ENCODE measurements at places on chromosomes 3 and 15.

GRCh38 chr15:60444289-60444912, 34.5 kb downstream of the ICE2 start:
- H3K36me3 ChIP-seq, result peaks cover 17% of the 10 kb centered on the region
- no peak overlapping the region for H3K4me3 ChIP-seq
- no peaks in the 10 kb centered on the region for H3K27me3 ChIP-seq
- no peak for DNase-seq
- peaks cover 17% of the 10 kb centered on the region for H3K4me1 ChIP-seq

DNA sequence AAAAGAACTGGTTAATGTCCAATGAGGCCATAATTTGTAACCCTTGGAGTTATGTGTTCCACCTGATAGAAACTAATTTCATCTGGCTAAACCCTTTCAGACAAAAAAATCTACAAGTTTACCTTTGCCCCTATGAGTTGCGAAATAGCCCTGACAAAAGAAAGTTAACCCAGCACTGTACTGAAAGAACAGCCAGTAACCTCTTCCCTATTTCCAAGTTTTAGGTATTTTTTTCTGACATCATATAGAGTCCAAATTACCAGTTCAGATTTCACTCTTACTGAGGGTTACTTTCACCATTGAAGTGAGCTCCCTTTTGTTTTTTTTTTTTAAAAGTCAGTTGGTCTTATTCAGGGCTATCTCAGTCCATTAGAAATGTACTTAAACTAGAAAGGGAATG, 42.8 kb upstream of the PTPRG start:
- H3K4me1 ChIP-seq, result peaks cover 11% of the 10 kb centered on the region
- no peak overlapping the region for H3K27ac ChIP-seq
- H3K4me3 ChIP-seq, result no peak overlapping the region

DNA sequence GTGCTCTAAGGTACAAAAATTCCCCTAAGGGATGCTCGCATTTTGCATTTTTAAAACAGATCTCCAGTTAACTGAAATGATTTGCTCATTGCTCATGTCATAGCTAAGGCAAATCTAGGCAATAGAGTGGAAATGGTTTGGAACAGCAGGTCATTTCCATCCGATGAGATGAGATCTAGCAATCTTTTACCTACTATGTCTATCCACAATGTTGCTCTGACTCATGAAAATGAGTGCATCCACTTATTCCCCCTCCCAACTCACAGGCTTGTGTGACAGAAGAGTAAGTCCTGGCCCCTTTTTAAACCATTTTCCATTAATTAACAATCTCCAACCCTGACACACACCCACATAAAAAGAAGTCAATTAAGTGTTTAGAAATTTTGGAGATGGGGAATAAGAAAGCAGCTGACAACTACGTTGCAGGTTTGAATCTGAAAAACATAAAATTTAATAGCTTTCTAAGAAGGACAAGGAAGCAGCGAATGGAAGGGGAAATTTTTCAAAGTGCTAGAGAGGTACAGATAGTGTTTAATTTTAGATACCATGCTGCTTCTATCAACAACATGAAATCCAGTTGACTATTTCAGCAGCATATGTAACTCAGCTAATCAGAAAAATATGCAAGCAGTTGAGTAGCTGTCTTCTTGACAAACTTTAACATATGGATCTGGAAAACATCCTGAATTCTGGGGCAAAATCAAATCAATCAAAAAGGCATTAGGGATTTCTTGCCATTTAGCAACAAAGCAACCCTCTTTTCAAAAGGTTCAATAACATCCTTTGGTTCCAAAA, 112.0 kb downstream of the TMCO5A start:
- no peak overlapping the region for H3K4me3 ChIP-seq
- DNase-seq, result no peak
- H3K27me3 ChIP-seq, result no peaks in the 10 kb centered on the region
- no peaks in the 10 kb centered on the region for H3K36me3 ChIP-seq

DNA sequence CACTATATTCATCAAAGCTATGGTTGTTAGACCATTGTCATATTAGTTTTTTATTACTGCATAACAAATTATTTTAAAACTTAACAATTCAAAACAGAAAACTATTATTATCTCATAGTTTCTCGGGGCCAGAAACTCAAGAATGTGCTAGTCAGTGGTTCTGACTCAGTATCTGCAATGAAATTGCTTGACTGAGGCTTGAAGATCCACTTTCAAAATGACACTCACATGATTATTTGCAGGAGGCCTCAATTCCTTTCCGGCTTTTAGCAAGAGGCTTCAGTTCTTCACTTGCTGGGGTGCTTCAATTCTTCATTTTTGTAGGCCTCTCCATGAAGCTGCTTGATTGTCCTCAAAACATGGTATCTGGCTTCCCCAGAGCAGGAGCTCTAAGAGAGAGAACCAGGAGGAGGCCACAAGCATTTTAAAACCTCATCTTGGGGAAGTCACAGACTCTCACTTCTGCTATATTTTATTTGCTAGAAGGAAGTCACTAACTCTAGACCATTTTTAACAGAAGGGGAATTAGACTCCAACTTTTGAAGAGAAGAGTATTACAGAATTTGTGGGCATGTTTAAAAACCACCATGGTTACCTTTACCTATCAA, 383.7 kb downstream of the MFSD1 start:
- H3K4me3 ChIP-seq, result no peak overlapping the region
- H3K27me3 ChIP-seq, result peaks cover 52% of the 10 kb centered on the region
- no peak overlapping the region for H3K27ac ChIP-seq
- DNase-seq, result no peak
- H3K36me3 ChIP-seq, result no peaks in the 10 kb centered on the region
- H3K4me1 ChIP-seq, result no peaks in the 10 kb centered on the region

GRCh38 chr15:53305101-53305500, 454.4 kb downstream of the WDR72 start:
- no peak for DNase-seq
- H3K27me3 ChIP-seq, result peaks cover 14% of the 10 kb centered on the region
- no peak overlapping the region for H3K27ac ChIP-seq
- no peaks in the 10 kb centered on the region for H3K36me3 ChIP-seq
- H3K4me1 ChIP-seq, result no peaks in the 10 kb centered on the region

DNA sequence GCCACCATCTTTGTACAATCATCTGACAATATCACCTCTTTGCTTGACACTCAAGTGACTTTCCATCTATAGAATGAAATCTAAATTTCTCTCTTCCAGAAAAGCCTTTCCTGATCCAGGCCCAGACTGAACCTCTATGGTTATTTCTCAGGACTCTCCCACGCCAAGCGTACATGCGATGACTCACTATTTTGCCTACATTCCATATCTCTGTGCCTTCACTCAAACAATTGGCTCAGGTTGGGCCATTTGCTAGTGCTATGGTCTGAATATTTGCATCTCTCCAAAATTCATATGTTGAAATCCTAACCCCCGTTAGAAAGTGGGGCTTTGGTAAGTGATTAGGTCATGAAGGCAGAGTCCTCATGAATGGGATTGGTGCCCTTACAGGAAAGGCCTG, 43.9 kb downstream of the ST3GAL6 start:
- H3K27ac ChIP-seq, result no peak overlapping the region
- H3K4me1 ChIP-seq, result no peaks in the 10 kb centered on the region
- DNase-seq, result no peak

DNA sequence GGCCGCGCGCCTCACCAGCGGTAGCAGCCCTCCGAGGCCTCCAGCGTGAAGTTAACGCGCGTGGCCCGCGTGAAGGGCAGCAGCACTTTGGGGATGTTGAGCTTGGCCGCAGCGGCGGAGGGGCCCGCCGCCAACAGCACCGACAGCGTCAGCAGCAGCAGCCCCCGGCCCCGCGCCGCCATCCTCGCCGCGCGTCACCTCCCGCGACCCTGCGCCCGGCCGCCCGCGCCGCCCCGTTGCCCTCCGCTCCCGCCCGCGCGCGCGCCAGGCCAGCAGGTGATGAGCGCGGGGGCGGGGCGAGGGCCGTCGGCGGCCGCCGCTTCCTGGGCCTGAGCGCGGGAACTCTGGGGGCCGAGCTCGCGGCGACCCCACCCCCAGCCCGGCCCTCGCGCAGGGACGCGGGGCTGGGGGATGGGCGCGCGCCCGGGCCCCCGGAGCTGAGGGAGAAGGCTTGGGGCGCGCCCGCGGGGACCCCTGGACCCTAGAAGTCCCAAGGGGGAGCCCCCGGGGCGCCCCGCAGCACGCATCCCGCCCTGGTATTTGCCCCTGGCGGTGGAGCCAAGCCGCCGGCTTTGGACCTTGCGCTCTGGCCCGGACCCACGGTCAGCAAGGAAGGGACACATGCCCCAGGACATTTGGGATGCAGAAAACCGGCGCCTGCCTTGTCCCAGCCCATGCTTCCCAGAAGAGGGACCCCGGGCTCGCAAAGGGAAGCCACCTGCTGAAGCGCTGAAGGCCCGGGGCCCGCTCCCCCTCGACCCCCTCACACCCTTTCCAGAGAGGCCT, at the start of gene NUP210:
TSS of gene NUP210 (minus strand) at position 278 of the 786 bp plus-strand sequence. CDS start at position 182, 96 bp downstream.
- H3K27me3 ChIP-seq, result peaks cover 33% of the 10 kb centered on the region
- DNase-seq, result no peak
- H3K36me3 ChIP-seq, result no peaks in the 10 kb centered on the region
- peak within 1 kb of the TSS; percentile 69 for H3K4me3 ChIP-seq
- peaks cover 13% of the 10 kb centered on the region for H3K4me1 ChIP-seq

- no peak overlapping the region for H3K4me3 ChIP-seq
- no peak overlapping the region for H3K27ac ChIP-seq
- no peaks in the 10 kb centered on the region for H3K27me3 ChIP-seq
- no peaks in the 10 kb centered on the region for H3K36me3 ChIP-seq
- no peak for DNase-seq
- no peaks in the 10 kb centered on the region for H3K4me1 ChIP-seq
These were observed 64.7 kb downstream of the EOMES start for GRCh38 chr3:27657404-27657803.

GRCh38 chr3:160586679-160587078, 21.3 kb upstream of the KPNA4 start:
- H3K36me3 ChIP-seq, result no peaks in the 10 kb centered on the region
- no peaks in the 10 kb centered on the region for H3K4me1 ChIP-seq
- H3K4me3 ChIP-seq, result no peak overlapping the region
- H3K27ac ChIP-seq, result no peak overlapping the region

DNA sequence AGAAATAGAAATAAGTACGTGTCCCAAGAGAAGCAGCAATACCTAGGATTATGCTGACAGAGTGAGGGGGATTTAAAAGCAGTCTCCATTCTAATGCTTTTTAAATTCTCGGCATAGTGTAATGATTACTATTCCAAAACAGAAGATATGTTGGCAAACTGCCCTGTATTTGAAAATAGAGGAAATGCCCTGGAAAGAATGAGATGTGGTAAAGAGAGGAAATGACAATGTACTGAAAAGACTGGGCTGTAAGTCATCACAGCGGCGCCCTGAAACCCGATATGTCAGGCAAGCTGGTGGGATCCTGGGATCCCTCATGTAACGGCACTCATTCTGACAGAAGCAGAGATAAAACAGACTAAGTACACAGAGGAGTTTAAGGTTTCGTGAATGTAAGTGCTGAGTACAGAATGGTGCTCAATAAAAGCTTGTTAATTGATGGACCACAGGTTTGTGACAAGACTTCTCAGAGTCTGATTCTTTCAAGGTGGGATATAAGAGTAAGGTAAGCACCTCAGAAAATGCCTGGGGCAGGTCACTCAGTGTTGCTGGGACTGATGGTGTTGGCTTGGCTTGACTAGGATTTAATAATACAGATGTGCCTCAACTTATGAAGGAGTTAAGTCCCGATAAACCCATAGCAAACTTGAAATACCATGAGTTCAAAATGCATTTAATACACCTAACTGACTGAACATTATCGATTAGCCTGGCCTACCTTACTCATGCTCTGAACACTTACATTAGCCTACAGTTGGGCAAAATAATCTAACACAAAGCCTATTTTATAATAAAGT, 91.4 kb downstream of the NFKBIZ start:
- DNase-seq, result peak; percentile 57
- no peaks in the 10 kb centered on the region for H3K27me3 ChIP-seq
- H3K4me1 ChIP-seq, result peaks cover 10% of the 10 kb centered on the region
- H3K27ac ChIP-seq, result no peak overlapping the region
- H3K4me3 ChIP-seq, result no peak overlapping the region

- H3K4me1 ChIP-seq, result no peaks in the 10 kb centered on the region
- DNase-seq, result no peak
- no peaks in the 10 kb centered on the region for H3K36me3 ChIP-seq
These were observed 110.0 kb upstream of the NSMCE3 start for GRCh38 chr15:29379647-29380046.
